ENCODE measurements at places on chromosomes 6 and 20.
A peak's percentile ranks its signal among the peaks of the same experiment; 100 is the strongest.

GRCh38 chr6:68636666-68637065, 1.6 kb downstream of the ADGRB3 start:
- no peak for DNase-seq

- DNase-seq, result no peak
Measured at GRCh38 chr6:121912905-121913304, 477.5 kb downstream of the GJA1 start.

DNA sequence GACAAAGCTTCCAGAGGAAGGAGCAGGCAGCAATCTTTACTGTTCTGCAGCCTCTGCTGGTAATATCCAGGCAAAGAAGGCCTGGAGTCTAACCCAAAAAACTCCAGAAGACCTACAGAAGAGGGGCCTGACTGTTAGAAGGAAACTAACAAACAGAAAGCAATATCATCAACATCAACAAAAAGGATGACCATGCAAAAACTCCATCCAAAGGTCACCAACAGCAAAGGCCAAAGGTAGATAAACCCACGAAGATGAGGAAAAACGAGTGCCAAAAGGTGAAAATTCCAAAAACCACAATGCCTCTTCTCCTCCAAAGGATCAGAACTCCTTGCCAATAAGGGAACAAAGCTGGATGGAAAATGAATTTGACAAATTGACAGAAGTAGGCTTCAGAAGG, 469.8 kb upstream of the FLRT3 start:
- DNase-seq, result no peak

DNA sequence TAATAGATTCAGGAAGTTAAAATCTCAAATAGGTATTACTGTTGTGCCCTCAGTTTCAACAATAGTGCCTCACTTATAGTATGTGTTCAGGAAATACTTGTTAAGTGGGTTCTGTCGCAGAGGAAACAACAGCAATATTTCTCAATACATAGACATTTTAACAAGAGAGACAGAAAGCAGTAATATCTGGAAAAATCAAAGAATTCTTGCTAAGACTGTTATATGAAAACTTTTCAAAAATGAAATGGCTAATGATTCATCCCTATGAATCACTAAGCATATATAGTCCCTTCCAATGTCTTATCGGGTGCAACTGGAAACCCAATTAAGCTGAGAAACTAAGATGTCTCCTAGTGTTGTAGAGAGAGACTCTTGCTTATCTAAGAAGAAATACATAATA, 668.9 kb downstream of the TFAP2A start:
- no peak for DNase-seq

- DNase-seq, result no peak
Measured at GRCh38 chr6:97726378-97726777, 443.4 kb upstream of the MMS22L start.

DNA sequence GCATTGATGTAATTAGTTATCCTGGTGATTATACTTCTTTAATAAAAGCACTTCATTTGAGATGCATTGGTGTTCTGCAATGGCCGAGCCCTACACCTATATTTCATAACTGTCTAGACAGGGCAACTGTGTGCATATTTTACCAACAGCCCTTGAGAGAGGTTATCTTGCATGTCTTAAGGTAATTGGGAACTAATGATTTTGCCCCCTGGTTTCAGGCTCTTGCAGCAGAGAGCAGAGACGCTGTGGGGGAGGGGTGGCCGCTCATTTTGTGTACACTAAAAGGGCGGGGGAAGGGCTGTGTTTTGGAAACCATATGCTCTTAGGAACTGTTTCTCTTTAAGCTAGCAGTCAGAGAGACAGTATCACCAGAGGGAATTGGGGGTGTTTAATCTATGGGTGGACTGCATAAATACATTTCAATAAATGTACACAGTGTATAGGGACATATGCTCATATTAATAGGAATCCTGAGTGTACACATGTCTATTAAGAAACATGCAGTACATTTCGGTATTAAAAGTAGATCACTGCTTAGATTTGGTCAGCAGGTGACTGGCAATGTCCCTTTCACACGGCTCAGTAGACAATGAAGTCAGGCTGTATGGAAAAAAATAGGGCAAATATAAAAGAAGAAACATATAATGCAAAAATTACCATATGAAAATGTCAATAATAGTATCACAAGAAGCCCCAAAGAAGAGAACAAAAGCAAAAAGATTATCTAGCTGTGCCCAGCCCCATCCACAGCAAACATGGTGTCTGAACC, 402.9 kb upstream of the CITED2 start:
- no peak for DNase-seq

GRCh38 chr6:42795651-42796050, 13.8 kb downstream of the BICRAL start:
- no peak for DNase-seq

GRCh38 chr20:20956513-20956931, 149.6 kb downstream of the LINC00237 start:
- DNase-seq, result no peak

DNA sequence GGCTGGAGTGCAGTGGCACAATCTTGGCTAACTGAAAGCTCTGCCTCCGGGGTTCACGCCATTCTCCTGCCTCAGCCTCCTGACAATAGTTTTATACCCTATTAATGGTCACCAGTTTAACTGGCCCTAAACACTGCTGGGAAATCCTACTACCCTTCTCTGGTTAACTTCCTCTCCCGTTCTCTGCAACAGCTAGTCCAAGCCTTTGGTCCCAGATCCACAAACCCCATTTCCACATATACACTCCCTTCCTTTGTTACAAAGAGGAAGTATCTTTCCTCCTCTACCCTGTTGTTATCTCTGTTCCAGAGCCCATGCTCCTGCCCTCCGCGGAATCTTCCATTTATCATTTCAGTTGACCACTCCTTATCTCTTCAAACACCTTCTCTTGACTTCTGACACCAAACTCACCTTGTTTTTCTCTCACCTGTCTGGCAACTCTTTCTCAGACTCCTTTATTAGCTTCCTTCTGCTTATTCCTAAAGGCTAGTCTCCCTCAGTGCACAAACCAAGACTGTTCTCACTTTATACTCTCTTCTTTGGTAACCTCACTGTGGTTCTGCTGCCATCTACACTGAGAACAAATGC, 25.0 kb upstream of the TBC1D22B start:
- no peak for DNase-seq

DNA sequence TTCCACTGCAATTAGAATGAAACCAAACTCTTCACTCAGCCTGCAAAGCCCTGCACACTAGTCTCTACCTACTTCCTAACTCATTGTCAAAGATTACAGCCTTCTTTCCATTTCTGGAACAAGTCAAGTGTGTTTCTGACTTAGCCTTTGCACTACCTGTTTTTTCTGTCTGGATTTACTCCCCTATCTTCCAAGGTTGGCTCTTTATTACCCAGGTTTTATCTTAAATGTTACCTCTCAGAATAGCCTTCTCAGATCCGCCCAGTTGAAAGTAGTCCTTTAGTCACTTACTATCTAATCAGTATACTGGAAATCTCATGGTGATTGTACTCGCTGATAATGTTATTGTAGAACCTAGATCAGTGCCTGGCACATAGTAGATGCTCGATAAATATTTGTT, 42.7 kb downstream of the TBPL1 start:
- DNase-seq, result no peak

DNA sequence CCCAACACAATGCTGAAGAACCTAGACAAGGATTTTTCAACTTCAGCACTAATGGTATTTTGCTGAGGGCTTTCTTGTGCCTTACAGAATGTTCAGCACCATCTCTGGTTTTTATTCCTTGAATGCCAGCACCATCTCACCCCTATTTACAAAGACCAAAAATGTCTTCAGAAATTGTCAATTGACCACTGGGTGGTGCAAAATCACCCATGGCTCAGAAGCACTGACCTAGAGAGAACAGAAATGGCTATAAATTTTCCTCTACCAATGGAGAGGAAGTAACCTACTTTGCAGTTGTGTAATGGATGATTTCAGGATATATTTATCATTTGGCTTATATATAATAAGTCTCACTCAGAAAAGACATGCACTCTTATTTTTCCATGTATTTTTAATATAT, 431.0 kb upstream of the IRAK1BP1 start:
- DNase-seq, result no peak

DNA sequence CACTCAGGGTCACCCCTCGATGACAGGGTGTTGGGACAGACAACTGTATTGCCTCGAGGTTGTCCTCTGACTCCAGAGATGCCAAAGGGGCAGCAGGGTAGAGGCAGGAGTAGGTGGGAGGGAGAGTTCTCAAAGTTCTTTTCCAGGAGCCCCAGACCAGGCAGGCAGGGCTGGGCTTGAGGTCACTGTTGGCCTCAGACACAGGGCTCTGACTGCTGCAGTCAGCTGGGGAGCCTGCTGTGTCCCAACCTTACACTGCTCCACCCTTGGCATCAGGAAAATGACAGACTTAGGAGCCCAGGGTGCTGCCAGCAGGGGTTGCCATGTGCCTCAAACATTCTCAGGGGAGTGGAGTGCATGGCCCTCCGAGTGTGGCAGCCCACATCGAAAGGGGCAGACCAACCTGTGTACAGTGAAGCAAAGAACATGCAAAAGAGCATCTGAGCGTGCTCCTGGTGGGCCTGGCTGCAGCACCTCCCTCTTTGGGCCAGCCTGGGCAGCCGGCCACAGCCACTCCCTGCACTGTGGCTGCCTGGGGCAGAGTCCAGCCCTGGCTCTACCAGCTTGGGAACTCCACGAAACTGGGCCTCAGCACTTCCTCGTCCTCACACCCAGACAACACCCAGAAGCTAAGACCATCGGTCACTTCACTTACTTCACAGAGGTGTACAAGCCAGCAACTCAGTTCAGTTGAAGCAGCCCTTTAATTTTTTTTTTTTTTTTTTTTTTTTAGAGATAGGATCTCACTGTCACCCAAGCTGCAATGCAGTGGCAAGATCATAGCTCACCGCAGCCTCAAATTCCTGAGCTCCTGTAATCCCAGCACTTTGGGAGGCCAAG, 24.0 kb downstream of the C6orf132 start:
- DNase-seq, result peak; percentile 85

- DNase-seq, result no peak
Measured at GRCh38 chr20:60641879-60642447, 610.1 kb upstream of the CDH4 start.

DNA sequence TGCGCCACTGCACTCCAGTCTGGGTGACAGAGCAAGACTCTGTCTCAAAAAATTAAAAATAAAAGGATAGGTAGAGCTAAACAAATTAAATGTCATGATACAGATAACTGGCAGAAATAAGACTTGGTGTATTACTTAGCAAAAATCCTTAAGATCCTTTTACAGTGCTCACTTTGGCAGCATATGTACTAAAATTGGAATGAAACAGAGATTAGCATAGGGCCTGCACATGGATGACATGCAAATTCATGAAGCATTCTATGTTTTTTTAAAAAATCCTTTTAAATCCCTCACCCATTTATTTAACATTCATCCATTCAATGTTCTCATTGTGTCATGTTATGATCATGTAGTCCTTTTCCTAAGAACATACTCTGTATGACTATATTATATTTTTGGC, 528.8 kb downstream of the CD83 start:
- no peak for DNase-seq

GRCh38 chr20:58511861-58512260, 3.3 kb downstream of the APCDD1L start:
- no peak for DNase-seq

DNA sequence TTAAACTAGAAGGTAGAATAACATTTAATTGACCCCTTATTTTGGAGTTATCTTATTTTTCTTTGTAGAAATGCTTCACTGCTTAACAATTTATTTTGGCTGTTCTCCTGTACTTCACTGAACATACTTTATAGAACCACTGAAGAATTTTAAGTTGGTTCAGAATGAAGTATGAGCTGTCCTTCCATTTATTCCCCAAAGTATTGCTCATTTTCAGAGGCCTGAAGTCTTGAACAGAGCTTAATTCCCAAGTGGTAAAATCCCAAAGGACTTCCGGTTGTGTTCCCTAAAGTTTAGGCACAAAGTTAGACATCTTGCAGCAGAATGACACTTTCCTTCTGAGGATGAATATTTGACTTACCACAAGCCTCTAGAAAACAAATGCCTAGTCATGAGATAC, 233.3 kb downstream of the TINAG start:
- DNase-seq, result no peak

DNA sequence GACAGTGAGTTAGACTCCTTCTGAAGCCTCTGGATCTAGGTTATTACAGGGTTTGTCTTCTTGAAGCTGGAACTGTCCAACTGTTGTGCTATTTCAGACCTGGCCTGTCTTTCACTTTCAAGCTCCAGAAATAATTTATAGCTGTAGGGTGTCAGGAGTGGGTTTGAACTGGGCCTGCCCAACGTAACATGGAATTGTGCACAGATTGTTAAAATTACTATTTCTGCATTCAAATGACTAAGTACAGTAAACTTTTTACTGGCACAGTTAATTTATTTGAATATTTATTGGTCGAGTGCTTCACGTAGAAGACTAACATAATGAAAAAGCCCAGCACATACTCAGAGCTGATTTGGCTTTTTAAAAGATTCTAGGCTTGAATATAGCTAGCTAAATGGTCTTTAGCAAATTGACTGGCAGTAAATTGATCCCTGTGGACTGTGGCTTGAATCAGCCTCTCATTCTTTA, 74.3 kb downstream of the ARID1B start:
- DNase-seq, result no peak

- peak; percentile 31 for DNase-seq
Measured at GRCh38 chr6:111606620-111607115, 990 bp upstream of the TRAF3IP2 start.

GRCh38 chr6:39347906-39348585, 25.5 kb upstream of the KCNK16 start:
- peak; percentile 78 for DNase-seq

DNA sequence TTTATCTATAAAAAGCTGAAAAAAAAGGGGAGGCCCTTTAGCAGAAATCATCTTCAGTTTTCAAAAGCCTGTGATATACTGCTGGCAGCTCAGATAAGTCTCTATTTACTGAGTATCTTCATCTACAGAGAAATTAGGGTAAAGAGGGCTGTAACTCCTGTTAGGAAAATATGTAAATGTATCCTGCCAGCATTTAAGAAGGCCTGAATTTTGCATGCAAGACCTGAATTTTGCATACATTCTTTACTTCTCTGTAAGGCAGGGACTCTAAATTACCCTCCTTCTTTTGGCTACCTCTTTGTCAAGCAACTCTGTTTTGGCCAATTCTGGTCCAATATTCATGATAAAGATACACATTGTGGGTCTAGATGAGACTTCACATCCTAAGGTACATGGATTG, 150.6 kb upstream of the SPACA1 start:
- DNase-seq, result no peak

GRCh38 chr20:40631119-40631631, 57.9 kb downstream of the MAFB start:
- DNase-seq, result no peak

- no peak for DNase-seq
Measured at GRCh38 chr20:15818651-15819071, 754.6 kb downstream of the KIF16B start.

DNA sequence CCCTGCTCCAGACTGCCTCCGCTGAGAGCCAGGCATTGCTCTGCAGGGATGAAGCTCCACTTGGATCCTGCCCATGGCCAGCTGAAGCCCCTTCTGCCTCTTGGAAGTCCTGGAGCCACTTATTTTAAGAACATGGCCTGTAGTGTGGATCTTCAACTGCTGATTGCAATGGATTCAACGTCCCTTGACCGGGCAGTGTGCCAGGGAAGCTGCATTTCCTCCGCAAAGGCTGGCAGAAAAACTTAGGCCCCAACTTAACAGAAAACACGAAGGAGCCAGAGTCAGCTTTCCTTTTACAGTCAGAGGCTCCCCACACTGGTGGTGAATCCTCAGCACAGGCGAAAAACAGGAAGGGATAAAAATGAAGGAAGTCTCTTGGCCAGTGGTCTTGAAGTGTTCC, 26.3 kb upstream of the FOXQ1 start:
- no peak for DNase-seq

All from left colon (tissue), 2 donors.